ENCODE measurements at places on chromosomes 11 and 22. TPM values are rescaled to one million over a fixed set of nuclear protein-coding genes. Genes with fewer than 3 reads are reported as not detected.

Gene SYNGR1
- total RNA-seq: 48.3 TPM

Gene PTPN5
- total RNA-seq: 2.3 TPM

- no peak for DNase-seq
Measured at GRCh38 chr11:113723787-113724186, 17.7 kb upstream of the TMPRSS5 start.

DNA sequence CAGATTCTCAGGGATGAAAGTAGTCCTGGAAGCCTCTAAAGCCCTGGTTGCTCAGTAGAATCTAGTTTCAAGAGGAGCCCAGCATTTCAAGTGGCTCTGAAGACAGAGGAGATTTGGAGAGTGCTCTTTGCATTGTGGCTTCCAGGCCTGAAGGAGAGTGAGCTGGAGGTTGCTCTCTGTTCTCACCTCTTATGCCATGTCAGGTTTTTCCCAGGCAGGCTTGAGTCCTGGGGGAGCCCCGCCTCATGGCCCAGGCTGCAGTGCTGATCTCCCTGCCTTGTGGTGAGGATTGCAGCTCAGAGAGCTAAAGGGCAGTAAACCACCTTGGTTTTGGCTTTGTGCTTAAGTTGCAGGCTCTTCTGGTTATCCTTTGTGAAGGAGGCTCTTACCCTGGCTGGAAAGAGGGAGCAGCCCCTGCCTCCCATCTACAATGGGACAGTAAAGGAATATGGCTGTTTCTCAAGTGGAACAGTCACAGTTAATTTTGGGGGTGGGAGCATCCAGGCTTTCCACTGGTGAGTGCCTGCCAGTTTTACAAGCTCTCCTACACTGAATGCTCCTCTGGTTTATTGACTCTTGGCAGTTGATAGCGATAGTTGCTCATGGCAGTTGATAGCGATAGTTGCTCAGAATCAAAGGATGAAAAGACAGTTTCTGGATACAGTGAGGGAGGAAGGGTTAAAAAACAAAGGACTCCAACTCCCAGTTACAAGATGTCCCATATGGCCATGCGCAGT lies 32.6 kb downstream of the RCOR2 start:
- DNase-seq: no peak

DNA sequence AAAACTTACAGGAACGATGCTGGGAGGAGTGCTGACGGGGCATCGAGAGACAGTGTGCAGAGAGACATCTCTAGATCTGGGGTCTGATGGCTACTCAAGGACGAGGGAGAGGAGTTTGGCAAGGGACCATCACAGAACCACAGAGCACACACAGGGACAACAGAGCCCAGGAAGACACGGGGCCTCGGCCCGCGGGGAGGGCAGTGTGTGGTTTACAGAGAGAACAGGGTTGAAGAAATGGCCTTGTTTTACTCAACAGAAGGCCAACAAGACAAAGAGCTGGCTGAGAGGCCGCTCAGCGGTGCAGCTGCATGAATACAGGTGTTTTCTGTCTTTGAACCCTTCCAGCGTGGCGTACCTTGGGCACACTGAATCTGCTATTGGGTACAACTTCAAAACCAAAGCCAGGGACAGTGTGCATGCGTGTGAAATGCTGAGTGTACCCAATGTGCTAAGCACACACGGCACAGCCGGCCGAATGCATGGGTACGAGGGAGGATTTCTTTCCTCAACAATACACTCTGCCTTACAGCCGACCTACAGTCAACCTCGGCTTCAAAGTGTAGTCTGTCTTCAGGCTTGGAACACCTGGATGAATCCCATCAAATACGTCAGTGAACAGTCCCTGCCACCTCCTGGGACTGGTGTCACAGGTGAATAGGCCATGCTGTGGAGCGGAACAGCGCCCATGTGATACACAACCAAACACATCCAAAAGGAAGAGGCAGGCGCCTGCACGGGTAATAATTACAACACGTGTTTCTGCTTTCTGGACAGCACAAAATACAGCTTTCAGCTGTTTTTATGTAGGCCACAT lies 20.7 kb upstream of the BID start:
- DNase-seq: no peak

- no peak for DNase-seq
Measured at GRCh38 chr22:38230108-38230825, 28.5 kb downstream of the MAFF start.

GRCh38 chr11:119860561-119861094 lies 131.6 kb upstream of the NECTIN1 start:
- DNase-seq: no peak

DNA sequence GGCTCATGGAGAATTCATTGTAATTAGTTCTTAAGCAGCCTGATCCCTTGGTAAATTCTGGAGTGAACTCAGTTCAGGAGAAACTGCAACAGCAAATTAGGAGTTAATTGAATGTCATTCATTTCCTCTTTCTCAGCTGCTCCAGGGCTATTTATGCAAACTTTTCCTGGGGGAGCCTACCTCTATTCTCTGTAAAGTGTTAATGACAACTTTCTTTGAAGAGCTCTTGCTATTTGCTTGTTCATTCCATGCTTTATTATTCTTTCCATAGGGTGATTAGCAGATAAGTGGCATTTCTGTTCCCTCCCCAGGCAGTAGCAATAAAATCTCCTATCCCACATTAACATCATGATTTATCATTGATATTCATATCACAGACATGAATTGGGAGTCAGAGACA lies 267.6 kb upstream of the DDI1 start:
- no peak for DNase-seq

Measured in left cardiac atrium (tissue), 4 donors.